ENCODE measurements at places on chromosomes 11 and 22.

- no peak for DNase-seq
Observed at GRCh38 chr22:20117633-20118299, 740 bp upstream of the TRMT2A start.

- DNase-seq, result no peak
Observed at GRCh38 chr22:32815943-32816342, 14.4 kb downstream of the TIMP3 start.

DNA sequence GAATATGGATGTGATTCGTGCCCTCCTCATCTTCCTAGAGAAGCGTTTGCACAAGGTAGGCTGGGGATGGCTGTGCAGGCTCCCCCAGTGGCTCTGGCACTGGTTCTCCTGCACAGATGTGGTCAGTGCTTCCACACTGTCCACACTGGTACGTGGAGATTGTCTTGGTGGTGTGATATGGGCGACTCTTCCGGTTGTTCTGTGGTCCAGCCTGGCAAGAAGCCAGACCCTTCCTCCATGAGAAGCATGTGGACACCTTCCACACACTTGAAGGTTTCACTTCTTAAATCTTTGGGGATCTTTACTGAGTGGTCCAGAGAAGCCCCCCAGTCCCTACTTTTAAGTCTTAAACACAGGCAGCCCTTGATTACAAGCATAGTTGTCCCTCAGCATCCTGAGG is 3.8 kb downstream of the RIC8A start:
- DNase-seq, result no peak

GRCh38 chr11:122163053-122163819 is 47.2 kb upstream of the BLID start:
- DNase-seq, result no peak

- no peak for DNase-seq
Observed at GRCh38 chr11:68470304-68470811, 9.8 kb downstream of the PPP6R3 start.

DNA sequence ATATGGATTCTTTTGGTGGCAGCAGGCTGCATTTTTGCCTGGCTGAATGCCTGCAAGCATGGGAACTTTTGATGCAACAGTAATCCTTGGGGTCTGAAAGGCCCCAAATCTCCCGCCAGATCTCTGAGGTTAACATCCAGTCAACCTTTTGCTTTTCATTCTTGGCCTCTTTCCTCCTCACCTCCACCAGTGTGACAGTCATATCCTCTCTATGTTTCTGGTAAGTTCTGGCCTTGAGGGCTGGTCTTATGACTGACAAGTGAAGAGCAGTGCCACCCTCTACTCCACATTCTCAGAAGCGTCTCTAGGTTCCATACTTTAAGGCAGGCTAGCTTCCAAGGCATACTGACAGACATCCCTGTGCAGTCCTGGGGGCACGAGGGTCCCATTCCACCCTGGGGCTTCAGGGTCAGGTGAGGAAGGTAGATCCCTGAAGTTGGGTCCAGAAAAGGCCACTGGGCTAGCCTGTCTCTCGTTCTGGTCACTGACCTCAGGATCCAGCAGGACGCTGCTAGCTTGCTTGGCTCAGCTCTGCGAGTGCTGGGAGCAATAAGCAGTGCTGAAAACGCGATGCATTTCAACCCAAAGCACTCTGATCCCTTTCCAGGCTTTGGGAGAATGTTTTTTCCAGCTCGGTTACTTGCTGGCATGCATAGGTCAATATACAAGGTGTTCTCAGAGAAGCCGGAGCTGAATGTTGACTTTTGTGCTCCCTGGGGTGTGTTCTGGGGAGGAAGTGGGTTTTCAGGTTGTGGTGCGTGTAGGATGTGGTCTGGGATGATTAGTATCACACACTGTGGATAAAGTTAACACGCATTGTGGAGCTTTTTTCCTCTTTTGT is 75.2 kb downstream of the PTPRJ start:
- DNase-seq, result no peak

- no peak for DNase-seq
Observed at GRCh38 chr11:60703374-60703773, 4.0 kb downstream of the MS4A8 start.

GRCh38 chr11:126433989-126434949 is 78.8 kb downstream of the ST3GAL4 start:
- no peak for DNase-seq

GRCh38 chr22:19599626-19600243 is 75.5 kb upstream of the CLDN5 start:
- no peak for DNase-seq

- DNase-seq, result no peak
Observed at GRCh38 chr11:6571434-6572008, 31.9 kb downstream of the RRP8 start.

- no peak for DNase-seq
Observed at GRCh38 chr11:46455834-46456233, 64.3 kb upstream of the CHRM4 start.

DNA sequence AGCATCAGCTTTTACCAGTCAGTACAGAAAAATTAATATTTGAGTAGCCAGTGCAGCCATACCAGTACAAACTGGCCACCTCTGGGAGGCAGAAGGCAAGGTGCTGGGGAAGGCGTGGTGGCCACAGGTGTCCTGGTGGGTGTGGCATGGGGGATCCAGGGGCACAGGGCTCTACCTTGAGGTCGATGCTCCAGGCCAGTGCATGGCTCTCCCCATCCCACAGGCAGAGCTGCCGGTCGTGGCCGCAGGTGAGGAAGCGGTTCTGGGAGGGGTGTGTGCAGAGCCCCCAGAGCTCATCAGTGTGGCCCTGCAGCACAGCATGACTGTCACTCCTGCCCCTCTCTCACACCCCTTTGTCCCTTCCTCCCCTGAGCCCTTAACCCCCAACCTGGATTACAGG is 3.8 kb upstream of the MTA2 start:
- DNase-seq, result no peak

- no peak for DNase-seq
Observed at GRCh38 chr11:114386545-114386944, 13.8 kb downstream of the C11orf71 start.

GRCh38 chr11:40241524-40242051 is 1217.9 kb downstream of the LRRC4C start:
- no peak for DNase-seq

- DNase-seq, result no peak
Observed at GRCh38 chr11:32029721-32030120, 61.2 kb upstream of the RCN1 start.

GRCh38 chr11:105612771-105613170 is 2.9 kb downstream of the GRIA4 start:
- no peak for DNase-seq

DNA sequence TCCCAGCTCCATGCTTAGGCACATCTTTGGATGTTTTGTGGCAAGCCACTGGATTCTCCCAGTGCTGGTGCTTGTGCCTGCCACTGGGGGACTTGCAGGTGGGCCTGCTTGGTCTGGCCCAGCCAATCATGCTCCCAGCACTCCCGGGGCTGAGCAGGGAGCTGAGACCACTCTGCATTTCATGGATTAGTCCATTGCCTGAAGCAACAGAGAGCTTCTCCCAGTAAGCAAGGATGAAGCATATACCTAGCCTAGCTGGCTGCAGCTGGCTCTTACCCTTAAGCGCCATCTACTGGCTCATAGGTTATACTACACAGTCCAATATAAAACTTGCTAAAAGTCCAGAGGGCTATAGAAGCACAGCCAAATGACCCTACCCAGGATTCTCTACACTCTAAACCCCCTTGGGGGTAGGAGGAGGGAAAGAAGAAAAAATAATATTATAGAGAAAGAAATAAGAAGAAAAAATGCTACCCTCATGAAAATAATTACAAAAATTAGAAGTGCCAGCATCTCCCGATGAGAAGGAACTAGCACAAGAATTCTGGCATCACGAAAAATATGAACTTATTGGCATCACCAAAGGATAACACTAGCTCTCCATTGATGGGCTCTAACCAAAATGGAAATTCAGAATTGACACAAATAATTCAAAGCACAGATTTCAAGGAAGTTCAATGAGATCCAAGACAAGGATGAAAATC is 275.3 kb downstream of the C11orf87 start:
- peak; percentile 11 for DNase-seq

- no peak for DNase-seq
Observed at GRCh38 chr11:134658481-134659225, 246.6 kb upstream of the B3GAT1 start.

GRCh38 chr11:1772270-1773130 is 8.8 kb upstream of the CTSD start:
- no peak for DNase-seq

- no peak for DNase-seq
Observed at GRCh38 chr11:122154994-122155393, 39.0 kb upstream of the BLID start.

DNA sequence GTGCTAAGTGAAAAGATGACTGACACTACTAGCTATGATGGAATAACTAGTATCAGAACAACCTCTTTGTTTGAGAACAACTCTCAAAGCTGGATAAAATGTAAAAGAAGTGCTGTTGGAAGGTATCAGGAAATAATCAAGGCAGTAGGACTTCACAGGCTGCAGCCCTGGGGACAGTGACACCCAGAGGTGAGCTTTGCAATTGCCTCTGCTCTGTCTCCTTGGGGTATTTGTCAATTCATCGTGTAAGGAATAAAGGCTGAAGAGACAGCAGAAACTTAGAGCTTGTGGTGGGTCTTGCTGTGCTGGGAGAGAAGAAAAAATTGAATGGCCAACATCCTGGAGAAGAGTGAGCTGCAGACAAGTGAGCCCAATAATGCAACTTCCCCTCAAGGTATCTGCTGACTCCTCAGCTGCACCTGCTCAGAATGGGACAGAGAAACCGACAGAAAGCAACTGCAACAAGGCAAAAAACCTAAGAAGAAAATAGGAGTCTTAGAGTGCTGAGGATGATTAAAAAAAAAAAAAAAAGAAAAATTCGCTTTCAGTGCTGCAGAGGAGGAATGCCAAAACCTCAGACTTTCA is 141.1 kb downstream of the RCN1 start:
- DNase-seq, result no peak

DNA sequence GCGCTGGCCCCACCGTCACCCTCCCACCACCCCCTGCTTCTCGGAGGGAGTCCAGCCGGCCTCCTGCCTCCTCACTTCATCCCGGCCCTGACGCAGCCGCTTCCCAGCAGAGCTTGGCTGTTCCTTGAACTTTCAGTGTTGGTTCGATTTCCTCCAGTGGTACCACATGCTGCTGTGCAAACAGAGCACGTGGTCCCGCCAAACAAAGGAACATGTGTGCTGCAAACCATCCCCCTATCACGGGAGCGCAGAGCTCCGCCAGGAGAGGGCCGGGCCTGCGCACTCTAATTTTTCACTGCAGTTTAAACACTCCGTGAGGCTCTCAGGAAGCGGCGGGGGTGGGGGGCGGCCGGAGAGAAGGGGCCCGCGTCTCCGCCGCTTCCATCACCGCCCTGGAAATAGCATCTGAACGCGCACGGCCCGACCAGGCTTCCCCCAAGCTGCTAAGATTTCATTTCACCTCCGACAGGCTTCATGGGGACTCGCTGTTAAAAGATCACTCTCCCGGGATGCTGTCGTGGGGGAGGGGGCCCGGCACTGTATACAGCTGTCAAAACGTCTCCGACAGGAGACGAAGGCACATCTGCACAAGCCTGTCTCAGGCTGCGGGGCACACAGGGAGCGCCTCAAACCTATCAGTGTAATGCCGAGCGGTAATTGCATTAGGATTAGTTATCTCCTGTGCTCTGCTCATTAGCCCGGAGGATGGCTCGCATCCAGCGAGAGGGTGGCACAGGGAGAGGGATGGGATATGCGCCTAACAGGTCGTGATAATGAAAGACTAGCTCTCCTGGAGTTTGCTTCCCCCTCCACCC is 269.9 kb upstream of the SORL1-AS1 start:
- DNase-seq, result no peak

- no peak for DNase-seq
Observed at GRCh38 chr22:37940698-37941376, 12.6 kb downstream of the C22orf23 start.

DNA sequence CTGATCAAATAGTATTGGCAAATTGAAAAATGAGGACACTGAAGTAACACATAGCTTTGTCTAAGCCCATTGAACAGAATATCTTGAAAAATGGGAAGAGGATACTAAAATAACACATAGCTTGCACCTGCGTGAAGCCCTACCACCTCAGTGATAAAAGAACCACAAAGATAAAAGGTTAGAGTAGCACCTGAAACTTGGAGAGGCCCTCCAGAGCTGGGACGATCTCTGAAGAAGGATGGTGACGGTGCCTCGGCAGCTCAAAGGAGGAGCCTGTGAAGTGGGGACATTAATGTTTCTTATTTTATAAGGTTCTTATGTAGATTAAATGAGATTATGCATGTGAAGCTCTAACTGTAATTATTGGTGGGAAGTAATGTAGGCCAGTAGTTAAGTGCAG is 23.1 kb upstream of the ARHGAP42 start:
- no peak for DNase-seq

DNA sequence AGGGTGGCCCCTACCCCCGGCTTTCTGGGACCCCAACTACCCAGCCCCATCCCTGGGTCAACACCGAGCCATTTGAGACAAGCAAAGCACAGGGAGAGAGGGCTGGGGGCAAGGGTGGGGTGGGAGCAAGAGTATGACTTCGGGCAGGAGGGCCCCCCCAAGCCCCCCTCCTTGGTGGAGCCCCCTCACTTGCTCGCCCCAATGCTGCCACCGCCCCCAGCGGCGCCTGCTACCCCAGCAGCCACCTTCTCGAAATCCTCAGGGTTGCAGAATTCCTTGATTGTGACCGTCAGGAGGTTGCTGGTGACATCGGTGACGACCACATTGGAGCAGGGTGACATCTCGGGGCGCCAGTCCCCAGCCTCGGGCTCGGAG is 6.0 kb downstream of the CBX6 start:
- DNase-seq, result no peak

- DNase-seq, result no peak
Observed at GRCh38 chr11:83720675-83721074, 434.5 kb upstream of the CCDC90B start.

DNA sequence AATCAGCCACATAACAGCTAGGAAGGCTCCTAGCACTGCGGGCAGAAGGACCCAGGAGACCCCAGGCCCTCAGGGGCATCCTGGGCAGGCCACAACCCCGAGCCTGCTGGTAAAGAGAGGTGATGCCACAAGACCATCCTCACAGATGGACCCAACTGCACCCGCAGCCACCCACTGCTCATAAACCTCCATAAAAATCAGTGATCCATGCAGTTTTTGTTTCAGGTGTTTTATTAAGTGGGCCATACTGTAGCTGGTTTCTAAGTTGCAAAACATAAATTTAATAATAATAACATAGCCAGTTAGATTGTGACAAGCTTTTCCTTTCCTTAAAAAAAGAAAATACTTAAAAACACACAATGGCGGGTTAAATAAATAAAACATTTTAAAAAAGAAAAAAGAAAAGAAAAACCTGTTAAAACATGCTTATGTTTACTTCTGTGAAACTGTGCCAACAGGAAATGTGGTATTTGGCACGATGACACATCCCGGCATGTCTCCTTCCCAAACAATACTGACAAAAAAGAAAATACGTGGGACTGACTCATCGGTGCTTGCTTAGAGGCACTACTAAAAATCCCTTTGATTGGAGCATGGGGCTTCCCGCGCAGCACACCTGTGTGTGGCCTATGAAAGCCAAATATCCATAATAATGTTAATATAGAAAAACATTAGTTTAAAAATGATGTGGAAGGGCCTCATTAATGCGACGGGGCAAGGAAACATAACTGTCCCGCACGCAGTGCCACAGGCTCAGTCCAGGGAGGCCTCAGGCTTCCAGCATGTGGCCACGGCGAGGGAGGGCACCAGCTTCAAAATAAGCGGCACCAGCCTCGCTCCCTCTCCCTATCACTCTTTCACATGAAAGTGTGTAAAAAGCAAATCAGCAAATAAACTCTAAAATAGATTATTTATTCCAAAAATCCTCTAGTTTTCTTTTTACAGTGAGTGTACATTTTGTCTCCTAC is 47.5 kb upstream of the SCUBE2 start:
- peak; percentile 10 for DNase-seq
